ENCODE measurements at places on chromosomes 13 and 19. TPM values are rescaled to one million over a fixed set of nuclear protein-coding genes. Genes with fewer than 3 reads are reported as not detected.

The PROZ gene
- total RNA-seq = not detected

The ZNF540 gene
- total RNA-seq = 0.68 TPM

The DMKN gene
- 406 TPM for total RNA-seq

The F10 gene
- 0.56 TPM for total RNA-seq

The CD209 gene
- total RNA-seq = 0.32 TPM

The ZNF491 gene
- 0.20 TPM for total RNA-seq

The RYR1 gene
- total RNA-seq = 6.4 TPM

The INAFM1 gene
- total RNA-seq = 7.3 TPM

The SERTM1 gene
- total RNA-seq = not detected

The CCNA1 gene
- total RNA-seq = 3.1 TPM

DNA sequence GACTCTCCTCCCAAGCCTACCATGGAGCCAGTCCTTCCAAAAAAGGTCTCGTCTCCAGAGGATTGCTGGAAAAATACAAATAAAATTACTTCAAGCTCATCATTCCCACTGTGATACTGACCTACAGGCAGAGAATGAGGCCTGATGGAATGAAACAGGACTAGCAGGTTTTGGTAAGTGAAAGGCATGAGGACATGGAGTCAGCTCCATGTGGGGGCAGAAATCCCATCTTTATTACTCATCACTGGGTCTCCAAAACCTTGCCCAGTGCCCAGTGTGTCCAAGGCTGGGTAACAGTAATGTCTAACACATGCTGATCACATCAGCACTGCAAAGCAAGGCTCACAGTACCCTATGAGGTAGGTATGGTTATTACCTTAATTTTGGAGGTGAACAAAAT lies 235.4 kb downstream of the DNAJC15 start:
- no peak for ATAC-seq

DNA sequence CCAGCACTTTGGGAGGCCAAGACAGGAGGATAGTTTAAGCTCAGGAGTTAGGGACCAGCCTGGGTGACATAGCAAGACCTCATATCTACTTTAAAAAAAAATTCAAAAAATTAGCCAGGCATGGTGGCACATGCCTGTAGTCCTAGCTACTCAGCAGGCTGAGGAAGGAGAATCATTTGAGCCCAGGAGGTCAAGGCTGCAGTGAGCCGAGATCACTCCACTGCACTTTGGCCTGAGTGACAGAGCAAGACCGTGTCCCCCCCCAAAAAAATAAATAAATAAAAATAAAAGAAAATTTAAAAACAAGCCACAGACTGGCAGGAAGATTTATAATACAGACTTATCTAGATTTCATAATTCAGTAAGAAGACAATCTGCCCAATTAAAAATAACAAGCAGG lies 14.8 kb downstream of the PSPC1 start:
- no peak for ATAC-seq

DNA sequence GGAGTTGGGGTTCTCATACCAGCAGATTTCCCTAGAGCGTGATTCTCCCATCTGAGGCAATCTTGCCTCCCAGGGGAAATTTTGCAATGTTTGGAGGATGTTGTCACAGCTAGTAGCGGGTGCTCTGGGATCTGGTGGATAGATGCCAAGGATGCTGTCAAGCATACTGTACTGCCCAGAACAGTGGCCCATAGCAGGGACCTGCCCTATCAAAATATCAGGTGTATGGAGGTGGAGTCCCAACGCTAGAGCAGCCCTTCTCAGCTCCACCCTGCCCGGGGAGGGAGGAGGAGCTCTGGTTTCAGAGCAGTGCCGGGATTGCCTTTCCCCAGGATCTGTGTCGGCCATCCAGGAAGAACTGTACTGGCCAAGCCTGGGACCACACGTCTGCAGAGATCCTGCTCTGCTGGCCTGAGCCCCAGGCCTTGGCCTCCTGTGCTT lies 10.9 kb upstream of the QTRT1 start:
- ATAC-seq = no peak

DNA sequence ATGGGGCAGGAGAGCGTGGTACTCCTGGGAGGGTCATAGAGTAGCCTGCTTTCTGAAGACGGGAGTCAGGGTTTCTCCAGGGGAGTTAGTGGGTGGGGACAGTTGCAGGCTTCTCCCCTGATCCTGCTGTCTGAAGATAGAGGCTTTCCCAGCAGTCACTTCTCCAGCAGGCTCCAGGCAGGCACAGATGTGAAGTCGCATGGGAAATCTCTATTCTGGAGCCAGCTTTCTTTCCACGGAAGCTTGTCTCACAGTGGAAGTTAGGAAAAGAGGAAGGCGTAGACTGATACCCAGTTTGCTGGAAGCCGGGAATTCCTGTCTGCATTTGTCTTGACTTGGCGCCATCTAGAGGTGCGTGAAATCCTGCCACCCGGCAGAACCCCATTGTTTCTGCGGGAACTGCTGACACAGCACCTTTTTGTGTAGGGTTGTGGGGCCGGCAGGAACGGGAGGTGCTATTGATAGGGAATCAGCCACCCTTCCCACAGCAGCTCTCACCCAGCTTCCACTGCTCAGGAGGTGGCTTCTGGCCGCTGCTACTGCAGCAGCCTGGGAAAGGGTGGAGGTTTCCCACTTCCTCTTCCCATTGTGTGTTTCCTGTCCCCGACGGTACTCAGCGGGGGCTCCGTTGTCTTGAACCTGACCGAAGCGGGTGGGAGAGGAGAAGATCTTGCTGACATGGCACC lies 28.5 kb upstream of the NPAS1 start:
- ATAC-seq = peak; percentile 63

DNA sequence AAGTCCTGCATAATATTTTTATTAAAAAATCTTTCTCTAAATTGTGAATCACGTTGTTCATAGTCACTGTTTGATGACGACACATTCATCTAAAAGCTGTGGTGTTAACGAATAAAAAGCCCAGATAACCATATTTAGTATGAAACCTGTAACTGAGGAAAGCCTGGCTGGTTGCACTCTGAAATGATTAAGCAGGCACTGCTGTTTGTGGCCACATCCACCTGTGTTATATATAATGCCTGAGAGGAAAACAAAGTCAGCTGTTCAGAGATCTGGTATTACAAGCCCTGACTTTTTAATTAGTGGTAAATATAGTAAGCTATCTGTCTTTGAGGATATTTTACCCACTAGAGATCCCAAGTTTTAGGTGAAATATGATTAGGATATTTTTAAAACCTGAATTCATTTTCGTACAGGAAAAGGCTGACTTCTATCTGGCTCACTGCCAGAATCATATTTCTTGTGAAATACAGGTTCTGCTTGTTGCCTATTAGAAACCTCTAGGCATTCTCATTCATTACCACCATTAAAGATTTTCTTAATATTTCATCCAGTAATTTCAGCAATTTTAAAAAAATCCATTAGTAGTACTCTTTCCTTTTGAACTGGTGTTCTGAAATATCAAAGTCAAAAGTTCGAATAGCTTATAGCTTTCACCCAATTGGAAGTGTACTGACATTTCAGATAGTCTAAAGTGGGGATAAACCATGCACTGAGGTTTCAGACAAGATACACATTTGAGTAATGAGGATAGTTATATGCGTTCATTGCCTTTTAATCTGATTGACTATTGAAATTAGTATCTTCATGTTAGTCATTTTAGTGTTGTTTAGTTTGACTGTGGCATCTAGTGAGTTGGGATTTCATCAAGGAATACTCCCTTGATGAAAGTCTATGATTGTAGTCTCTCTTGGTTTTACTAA lies 79.7 kb downstream of the LMO7 start:
- peak; percentile 63 for ATAC-seq

DNA sequence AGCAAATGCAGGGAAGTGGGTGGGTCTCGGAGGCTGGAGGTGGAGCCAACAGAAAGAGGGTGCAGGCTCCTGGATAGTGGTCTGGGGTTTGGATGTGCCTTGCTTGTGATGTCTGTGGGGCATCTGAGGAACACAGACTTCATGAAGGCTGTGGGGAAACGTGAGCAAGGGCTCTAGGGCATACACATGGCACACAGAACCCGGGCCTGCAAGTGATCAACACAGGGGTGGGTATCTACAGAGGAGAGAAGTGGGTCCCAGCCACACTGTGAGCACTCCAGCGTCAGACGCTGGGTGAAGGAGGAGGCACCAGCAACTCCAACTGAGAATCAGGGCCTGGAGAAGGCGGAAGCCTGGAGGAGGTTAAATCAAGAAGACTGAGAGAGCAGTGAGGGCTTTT lies 5.4 kb upstream of the UBE2M start:
- ATAC-seq = no peak

DNA sequence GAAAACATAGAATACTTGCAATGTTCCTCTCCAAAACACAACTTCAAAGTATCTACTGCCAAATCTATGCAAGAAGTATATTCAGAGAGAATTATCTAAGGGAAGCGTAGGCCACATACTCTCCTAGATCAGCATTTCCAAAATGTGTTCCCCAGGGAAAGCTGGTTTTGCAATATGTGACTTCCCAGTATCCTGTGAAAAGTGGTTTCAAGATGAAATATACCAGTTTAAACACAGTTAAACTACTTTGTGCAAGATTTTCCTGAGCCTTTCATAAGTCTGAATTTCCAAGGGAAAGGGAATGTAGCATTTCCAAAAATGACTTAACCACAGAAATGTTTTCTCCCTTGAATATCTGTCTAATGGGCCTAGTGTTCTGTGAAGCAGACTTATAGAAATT lies 7.6 kb downstream of the STARD13 start:
- no peak for ATAC-seq

DNA sequence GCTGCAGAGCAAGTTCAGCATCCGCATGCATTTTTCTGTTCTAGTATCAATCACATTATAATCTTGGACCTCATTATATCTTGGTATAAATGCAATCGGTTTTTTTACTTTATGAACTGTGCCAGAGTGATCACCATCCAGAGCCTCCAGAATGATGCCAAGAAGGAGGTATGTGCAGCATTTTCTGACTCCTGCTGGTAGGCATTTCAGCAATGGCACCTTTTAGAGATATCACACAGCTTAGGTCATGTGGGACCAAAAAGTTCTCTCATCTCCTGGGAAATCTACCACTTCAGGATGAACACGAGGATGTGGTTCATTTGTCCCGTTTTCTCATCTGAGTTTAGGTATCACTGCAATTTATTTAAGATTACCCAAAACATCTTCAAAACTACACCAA lies 220.4 kb downstream of the VWA8 start:
- ATAC-seq = no peak

DNA sequence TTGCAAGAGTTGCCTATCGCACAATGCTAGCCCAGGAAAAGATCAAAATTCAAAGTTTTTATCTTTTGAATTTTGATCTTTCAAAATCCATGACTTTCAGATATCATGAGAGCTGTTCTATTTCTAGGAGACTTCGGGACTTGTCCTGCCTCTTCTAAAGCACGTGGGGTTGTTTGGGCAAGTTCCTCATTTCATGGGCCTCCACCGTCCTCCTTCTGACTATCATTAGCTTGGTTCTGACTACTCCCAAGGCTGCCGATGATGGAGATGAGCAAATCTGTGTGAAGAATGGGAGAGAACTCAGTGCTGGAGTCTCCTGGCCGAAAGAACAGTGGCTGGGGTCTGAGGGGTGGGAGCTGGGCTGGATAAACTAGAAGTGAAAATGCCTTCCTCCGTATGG lies 86.5 kb downstream of the COL4A1 start:
- no peak for ATAC-seq

GRCh38 chr19:3135961-3136683 lies at the start of gene GNA15:
Gene GNA15, plus strand, starts transcription at chr19:3136033. Its CDS starts 418 bp downstream, at chr19:3136451.
- peak; percentile 94 for ATAC-seq

DNA sequence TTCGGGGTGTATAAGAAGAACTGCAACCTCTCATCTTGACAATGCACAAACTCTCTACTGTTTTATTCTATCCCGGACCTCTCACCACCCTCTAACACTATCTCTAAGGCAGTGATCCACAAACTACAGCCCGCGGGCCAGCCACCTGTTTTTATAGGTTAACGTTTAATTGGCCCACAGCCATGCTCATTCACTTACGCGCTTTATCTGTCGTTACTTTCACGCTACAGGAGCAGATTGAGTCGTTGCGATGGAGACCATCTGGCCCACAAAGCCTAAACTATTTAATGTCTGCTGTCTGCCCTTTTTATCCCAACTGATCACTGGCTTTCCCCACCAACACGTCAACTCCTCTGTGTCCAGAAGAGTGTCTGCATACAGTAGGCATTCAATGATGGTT lies 158.9 kb downstream of the CACNA1A start:
- ATAC-seq = no peak

DNA sequence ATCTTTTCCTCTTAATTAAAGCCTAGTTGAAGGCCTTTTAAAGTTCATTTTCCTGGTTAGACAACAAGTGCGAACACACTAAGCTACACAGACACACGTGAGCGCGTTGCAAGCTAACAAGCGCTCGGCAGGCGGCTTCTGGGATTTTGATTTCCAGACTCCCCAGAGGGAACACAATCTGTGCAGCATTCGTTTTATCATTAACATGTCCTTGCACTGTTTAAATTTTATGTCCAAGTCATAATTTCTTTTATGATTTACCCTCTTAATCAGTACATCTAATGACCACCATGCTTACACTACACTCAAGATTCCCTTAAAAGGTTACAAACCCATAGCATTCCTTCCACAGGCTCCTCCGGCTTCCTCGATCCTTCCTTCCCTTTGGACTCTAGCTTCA lies 16.8 kb downstream of the COL4A1 start:
- ATAC-seq = no peak

GRCh38 chr13:110360598-110360997 lies 53.5 kb downstream of the COL4A2 start:
- ATAC-seq = no peak

GRCh38 chr19:35843676-35844481 lies 8.4 kb downstream of the NPHS1 start:
- no peak for ATAC-seq

DNA sequence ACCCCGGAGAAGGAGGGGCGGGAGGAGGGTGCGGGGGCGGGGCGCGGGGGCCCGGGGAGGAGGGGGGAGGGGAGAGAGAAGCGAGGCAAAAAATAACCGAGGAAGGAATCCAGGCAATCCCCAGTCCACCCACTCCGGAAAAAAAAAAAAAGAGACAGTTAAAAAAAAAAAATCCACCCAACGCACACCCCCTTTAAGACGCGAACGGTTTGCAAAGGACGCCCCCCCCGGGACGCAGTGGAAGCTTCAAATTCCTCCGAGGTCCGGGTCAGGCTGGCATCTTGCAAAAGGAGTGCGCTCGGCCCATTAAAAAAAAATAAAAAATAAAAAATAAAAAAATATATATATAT lies at the start of gene CACNA1A:
CACNA1A (minus strand) TSS at position 9 of the 350 bp plus-strand sequence. CDS start 255 bp downstream, outside the sequence.
- no peak for ATAC-seq

DNA sequence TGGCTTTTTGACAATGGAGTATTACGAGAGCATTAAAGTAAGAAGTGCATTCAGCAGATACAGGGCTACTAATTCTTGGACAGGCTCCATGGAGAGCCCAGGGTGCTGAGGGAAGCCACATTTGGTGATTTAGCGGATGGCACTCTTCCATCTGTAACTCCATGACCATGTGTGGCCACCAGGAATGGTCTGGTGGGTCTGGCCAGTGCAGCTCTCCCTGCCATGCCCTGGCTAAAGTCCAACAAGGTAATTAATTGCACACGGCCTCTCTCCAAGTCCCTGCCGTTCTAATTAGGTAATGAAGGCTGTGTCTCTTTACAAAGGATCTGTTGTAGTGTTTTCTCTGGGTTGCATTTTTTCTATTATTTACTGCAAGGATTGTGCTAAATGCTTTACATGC lies 4.3 kb upstream of the ZFR2 start:
- ATAC-seq = no peak

- ATAC-seq = no peak
Measured at GRCh38 chr13:88360761-88361160, 689.6 kb downstream of the SLITRK5 start.

Data from esophagus mucosa (tissue), 1 donor.